NCI-H460 (cell line): ENCODE measurements at places on chromosomes 11 and 22.

GRCh38 chr11:108817976-108818375, 153.1 kb downstream of the DDX10 start:
- no peak for DNase-seq

DNA sequence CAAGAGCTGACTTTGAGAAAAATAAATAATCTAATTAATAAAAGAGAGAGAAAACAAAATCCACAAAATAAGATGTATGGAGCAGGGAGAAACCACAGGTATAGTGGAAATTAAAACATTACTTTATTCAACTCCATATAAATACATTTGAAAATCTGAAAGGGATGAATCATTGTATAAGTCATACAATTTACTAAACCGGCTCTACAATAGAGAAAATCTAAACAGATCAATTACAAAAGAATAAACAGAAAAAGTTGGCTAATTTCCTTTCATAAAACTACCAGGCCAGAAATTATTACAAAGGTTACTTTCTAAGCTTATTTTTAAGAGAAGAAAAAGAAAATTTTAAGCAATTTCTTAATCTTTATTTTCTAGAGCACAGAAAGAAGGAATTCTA, 51.3 kb upstream of the DRD2 start:
- DNase-seq: no peak

DNA sequence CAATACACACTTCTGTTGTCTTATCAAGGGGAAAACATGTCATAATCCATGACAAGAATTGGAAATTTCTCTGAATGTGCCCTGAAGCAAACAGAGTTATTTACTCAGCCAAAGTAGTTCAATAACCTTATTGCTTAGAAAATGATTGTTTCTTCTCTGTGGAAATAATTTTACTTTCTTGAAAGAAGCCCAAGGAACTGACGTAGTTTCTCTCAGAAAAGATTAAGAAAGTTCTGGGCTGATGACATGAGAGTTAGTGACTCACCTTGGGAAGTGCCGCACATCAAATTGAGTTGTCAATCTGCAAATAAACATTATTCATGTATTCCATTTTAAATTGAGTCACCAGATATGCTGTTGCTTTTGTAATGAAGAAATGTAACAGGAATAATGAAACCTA, 418.6 kb upstream of the LRRC4C start:
- DNase-seq: no peak

GRCh38 chr11:88480223-88480622, 142.7 kb upstream of the CTSC start:
- DNase-seq: no peak

DNA sequence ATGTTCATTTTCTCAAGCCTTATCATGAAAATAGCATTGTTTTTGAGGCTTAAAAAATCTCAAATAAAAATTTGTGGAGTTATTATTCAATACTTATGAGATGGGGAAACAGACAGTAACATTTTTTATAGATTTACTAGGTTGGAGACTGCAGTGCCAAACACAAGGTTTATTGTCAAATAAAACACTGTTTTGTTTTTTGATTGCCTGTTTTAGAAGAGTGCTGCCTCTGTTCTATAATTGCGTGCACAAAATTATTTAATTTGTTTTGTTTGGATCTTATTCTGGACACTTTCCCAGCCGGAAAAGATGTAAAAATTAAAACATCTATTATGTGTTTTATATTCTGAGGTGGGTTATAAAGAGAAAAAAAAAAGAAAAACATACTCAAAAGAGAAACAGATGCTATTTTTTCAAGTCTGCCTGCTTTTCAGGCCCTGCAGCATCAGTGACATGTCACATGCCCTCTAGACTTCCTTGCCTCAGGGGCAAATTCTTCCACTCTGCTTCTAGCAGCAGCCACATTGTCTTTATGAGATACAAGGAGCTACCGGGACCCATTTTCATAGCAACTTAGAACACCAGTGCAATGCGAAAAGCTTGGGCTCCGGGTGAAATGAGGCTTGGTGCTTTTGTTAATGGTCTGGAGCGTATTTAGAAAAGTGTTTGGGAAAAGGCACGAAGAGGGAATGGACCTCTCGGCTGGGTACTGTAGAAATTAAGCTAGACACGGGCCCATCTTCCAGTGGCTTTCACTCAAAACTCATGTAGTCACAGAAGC, 77.5 kb downstream of the EFCAB6 start:
- DNase-seq: no peak

GRCh38 chr22:36220451-36220921, 18.8 kb downstream of the APOL2 start:
- peak; percentile 14 for DNase-seq

- no peak for DNase-seq
These were observed 32.1 kb downstream of the SNU13 start for GRCh38 chr22:41656556-41656955.

- DNase-seq: no peak
These were observed 19.7 kb downstream of the OR51E2 start for GRCh38 chr11:4677948-4678347.

- no peak for DNase-seq
These were observed 1.5 kb downstream of the ASPHD2 start for GRCh38 chr22:26430600-26430999.

- DNase-seq: no peak
These were observed 887.3 kb upstream of the TENM4 start for GRCh38 chr11:80327956-80328614.

GRCh38 chr22:49569286-49570031, 258.2 kb downstream of the BRD1 start:
- DNase-seq: no peak

DNA sequence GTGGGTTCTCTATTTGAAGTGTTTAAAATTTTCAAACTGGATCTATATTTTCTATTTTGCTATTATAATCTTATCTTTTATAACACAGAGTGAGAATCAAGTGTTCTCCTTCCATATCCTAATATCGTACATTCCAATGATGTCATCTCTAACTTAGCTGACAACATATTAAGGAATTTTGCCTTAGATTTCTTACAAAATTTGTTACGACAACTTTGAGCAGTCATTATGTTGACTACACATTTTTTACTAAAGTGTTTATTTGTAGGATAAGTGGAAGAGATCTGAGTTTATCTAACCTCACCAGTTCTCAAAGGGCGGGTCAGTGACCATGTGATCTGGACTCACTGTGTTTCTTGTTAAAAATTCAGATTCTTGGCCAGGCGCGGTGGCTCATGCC, 12.7 kb downstream of the BTG4 start:
- no peak for DNase-seq
